ENCODE measurements at places on chromosomes 11 and 22.

DNA sequence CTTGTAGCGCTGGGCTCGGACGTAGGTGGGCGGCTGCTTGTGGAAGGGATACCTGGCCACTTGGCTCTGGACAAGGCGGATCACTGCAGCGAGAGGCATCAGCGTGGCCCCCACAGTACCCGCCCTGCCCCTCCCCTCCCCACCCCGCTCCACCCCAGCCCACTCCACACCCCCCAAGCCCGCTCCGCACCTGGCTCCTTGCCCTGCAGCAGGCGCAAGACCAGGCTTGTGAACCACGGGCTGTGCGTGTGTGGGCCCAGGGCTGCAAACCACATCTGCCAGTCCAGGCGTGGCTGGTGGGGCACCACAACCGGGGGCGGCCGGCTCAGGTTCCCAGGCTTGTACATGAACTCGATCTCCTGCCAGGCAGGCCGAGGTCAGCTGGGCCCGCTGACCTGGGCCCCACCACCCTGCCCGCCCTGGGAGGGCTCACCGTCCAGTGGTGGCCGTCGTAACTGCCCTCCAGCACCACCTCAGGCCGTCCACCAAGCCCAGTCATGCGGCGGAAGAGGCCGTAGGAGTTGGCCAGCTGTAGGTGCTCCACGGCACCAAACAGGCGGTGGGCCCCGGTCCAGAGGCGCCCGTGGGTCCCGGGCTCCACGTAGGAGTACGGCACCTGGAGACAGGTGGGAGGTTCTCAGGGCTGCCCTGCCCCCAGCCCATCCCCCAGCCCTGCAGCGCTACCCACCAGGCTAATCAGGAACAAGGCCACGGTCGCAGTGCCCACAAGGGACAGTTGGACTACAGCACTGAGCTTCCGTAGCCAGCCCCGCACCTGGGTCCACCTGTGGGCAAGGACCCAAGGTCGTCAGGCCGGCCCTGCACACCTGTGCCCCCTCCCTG lies 2.9 kb downstream of the LMF2 start:
- no peak for DNase-seq

DNA sequence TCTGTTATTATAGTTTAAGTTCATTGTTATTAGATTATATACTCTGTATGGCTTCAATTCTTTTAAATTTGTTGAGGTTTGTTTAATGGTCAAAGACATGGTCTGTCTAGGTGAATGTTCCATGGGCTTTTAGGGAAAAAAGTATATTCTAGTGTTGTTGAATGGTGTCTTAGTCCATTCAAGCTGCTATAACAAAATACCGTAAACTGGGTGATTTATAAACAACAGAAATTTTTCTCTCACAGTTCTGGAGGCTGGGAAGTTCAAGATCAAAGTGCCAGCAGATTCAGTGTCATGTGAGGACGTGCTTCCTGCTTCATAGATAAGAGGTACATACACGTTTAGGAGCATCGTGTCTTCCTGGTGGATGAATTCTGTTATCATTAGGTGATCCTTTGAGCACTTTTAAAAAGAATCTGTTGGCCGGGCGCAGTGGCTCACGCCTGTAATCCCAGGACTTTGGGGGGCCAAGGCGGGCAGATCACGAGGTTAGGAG lies 26.2 kb downstream of the PPARA start:
- DNase-seq = no peak

GRCh38 chr22:42803389-42803788 lies 53.7 kb downstream of the ARFGAP3 start:
- DNase-seq = no peak

- DNase-seq = no peak
These were observed 36.7 kb downstream of the PPFIA1 start for GRCh38 chr11:70307176-70307575.

DNA sequence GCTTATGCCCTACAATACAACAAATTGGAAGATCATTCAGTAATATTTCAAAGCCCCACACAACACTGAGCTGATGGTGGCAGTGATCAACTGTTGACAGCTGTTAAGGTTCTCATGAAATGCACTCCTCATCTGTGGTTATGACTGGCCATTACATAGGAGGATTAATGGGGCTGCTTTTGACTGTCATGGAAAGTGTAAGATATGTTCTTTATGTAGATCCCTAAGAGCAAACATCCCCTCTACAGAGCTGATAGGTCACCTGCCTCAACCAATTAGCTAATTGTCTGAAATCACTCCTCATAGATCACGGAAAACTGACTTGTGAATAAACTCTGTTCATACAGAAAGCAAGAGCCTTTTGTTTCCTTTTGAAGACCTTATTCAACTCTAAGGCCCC lies 78.1 kb downstream of the GAB2 start:
- DNase-seq = no peak
